ENCODE measurements at places on chromosomes 12 and 14.

DNA sequence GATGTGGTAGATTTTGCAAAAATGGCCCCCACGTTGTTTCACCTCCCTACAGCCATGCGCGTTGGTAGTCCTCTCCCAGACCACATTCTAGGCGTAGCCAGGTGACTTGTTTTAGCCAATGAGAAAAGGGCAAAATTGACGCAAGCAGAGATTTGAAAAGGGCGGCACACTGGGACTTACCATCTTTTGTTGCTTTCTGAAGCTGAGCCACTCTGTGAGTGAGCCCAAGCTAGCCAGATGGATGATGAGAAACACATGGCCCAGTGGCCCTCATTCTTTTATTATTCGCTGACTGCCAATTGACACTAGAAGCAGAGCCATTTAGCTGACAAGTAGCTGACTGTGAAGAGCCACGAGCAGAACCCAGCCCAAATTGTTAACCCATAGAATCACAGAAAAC, 142.0 kb upstream of the GZMB start:
- no peak for DNase-seq

GRCh38 chr12:93186131-93186530, 191.6 kb upstream of the NUDT4 start:
- no peak for DNase-seq

DNA sequence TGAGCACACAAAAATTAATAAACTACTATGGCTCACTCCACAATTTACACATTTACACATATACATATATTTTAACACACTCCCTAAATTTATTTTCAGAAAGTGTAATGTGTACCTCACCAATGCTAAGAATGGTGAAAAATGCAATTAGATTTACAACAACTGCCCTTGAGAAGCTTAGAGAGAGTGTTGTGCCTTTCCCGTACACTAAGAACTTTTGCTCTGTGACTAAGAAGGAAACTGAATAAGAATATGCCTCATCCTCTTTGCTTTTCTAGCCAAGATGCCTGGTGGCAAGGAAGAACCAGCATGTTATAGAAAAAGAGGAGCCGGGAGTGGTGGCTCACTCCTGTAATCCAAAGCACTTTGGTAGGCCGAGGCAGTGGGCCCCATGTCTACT, 62.3 kb downstream of the SINHCAF start:
- no peak for DNase-seq

DNA sequence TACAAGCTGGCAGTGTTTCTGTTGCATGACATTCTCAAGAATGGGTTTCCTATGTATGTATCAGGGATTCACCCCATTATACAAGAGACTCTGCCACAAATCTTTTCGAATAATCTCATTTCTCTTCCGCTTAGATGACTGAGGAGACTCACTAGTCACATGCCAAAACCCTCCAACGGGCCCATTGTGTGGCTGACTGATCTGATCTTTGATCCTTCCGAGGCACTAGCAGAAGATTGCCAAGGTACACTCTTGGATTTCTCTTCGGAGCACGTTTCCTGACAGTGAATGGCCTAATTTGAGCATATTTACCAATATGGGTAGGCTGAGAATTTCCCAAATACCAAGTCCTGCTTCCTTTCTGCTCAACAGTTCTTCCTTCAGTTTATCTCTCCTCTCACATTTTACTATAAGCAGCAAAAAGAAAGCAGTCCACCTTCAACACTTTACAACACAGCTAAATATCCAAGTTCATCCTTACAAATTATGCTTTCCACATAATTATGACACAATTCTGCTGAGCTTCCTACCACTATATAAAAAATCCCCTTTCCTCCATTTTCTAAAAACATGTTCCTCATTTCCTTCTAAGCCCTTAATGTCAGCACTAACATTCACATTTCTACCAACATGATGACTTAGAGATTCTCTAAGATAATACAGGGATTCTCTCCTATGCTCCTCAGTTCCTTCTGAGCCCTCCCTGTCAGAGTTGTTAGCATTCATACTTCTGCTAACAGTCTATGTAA, 11.0 kb downstream of the PRPH start:
- DNase-seq = no peak

DNA sequence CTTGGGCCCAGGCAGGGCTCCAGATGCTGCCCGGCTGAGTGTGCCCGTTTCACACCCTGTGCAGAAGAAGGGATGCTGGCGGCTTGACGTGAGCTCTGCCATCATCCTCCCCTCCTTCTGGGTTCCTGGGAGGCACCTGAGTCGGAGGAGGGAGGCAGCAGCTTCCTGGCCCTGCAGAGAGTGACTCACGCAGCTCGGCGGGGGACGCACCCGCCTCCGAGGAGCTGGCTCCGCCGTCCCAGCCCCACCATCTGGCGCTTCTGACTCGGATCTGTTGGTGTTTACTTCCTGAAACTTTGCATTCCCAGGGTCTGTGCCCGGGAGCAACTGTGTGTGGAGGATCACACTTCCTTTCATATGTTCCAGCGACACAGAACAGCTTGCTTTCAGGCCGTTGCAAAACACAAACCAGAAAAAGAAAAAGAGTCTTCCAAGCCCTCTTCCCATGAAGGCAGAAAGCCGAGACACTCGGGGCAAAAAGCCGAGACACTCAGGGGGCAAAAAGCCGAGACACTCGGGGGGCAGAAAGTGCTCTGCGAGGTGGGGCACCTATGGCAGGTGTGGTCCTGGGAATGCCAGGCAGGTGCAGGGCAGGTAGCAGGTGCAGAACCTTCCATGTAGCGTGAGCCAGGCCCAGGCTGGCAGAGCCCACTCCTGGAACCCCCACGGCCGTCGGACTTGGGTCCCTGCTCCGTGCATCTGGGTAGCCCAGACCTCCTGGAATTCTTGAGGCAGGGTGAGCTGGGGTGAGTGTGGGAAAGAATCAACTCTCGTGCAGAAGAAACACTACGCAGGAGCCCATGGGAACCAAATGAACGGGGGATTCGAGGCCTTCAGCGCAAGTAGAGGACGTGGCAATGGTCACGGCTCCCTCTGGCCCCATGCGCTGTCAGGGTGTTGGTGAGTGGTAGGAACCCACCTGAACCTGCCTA, 27.6 kb upstream of the GALNT9 start:
- DNase-seq = no peak

- DNase-seq = no peak
Measured at GRCh38 chr14:87067591-87067990, 925.4 kb downstream of the GALC start.

DNA sequence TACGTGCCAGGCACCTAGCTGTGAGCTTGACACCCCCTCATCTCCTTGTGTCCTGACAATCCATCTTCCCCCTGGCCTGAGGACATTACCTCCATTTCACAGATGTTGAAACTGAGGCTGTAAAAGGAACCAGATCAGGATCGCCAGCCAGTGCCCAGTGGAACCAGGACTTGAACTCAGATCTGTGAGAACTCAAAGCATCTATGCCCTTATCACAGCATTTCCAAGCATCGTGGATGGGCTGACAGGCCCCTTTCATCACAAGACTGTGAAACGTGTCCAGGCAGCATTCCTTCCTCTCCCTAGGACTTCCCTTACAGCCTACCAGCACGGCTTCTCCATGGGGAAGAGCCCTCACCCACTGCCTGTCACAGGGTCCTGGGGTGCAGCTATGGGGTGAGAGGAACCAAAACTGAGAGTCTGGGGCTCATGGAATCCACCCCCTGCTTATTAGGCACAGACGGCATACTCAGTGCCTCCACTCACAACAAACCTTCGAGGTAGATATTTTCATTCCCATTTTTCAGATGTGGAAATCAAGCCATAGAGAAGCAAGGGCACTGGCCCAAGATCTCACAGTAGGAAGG, 26.9 kb downstream of the CMKLR1 start:
- DNase-seq = no peak

GRCh38 chr14:60188115-60188514, 22.9 kb upstream of the DHRS7 start:
- DNase-seq = no peak

DNA sequence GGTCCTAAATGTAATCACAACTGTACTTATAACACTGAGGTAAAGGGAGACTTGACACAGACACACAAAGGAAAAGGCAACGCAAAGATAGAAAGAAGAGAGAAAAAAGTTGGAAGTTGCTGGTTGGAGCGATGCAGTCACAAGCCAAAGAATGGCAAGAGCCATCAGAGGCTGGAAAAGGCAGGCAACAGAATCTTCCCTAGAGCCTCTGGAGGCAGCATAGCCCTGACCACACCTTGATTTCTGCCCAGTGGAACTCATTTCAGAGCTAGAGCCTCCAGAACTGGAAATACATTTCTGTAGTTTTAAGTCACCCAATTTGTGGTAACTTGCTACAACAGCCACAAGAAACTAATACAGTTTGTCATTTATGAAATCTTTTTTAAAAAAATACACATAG, 89.2 kb downstream of the PUS7L start:
- no peak for DNase-seq

GRCh38 chr14:24315807-24316596, 4.7 kb downstream of the LTB4R start:
- no peak for DNase-seq

DNA sequence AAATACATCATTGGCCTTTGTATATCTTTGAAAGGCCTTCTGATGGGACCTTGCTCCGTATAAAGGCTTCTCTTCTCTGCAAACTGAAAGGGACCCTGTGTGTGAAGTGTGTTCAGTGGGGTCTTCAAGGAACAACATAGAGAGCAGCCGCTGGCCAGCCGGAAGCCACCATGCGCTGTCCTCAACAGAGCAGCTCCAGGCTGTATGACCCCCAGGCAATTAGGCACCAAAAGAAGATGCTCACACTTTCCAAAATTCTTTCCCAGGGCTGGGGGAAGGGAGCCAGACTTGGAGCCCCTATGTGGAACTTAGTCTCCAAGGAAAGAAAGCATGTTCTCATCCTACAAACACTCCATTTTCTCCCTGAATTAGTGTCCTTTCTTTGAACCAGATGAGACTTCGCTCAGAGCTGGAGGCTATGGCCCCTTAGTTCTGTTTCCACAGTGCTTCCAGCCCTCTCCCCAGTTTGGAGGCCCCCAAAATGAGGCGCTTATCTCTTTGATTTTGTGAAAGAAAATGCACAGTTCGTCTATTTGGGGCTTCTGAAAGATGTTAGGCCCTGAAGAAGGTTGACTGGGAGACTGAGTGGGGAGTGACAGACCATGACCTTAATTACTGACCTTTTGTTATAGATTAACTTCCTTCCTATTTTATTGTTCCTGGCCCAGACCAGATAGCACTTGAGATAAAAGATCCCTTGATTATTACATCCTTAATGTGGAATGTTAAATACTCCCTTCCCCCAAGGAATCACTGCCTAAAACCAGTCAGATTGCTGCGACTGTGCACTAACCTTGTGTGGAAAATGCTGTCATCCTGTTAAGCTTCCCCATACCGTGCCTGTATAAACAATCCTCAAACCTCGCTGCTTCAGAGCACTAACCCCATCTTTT, 128.3 kb upstream of the FGD4 start:
- DNase-seq = no peak
